Stimulated activated CD8-positive, alpha-beta memory T cell treated with anti-CD3 and anti-CD28 coated beads, Interleukin-4, amount 100 ng/mL, for 4 hours (primary cell): ENCODE measurements at places on chromosomes 3 and 15.

- DNase-seq = no peak
Observed at GRCh38 chr3:54949491-54950044, 21.7 kb upstream of the LRTM1 start.

GRCh38 chr3:12301513-12301912 lies 12.6 kb downstream of the PPARG start:
- no peak for DNase-seq

GRCh38 chr3:195910499-195910845 lies 2.1 kb upstream of the TNK2 start:
- no peak for DNase-seq

DNA sequence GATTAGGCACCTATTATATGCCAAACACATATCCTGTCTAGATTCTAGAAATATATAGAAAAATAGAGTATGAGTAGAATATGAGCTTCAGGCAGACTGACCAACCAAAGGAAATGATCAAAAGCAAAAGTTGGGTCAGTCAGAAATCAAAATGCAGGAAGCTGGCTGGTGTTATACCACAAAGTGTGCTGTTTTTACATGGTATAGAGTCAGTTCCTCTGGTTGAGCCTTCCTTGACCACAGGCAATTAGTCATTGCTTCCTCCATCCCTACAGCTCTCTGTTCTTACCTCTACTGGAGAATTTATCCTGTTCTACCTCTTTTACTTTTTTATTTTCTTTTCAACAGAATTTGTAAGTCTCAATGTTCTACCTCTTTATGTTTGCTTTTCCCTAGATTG lies 149.8 kb downstream of the TMCO5A start:
- no peak for DNase-seq

DNA sequence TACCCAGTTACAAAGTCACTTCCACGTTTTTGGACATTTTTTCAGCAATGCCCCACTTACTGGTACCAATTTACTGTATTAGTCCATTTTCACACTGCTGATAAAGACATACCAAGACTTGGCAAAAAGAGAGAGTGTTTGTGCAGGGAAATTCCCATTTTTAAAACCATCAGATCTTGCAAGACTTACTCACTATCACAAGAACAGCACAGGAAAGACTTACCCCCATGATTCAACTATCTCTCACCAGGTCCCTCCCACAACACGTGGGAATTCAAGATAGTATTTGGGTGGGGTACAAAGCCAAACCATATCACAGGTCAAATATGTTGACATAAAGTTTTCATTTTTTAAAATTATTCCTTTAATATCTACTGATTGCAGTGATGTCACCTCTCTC lies 16.2 kb upstream of the ABI3BP start:
- no peak for DNase-seq

DNA sequence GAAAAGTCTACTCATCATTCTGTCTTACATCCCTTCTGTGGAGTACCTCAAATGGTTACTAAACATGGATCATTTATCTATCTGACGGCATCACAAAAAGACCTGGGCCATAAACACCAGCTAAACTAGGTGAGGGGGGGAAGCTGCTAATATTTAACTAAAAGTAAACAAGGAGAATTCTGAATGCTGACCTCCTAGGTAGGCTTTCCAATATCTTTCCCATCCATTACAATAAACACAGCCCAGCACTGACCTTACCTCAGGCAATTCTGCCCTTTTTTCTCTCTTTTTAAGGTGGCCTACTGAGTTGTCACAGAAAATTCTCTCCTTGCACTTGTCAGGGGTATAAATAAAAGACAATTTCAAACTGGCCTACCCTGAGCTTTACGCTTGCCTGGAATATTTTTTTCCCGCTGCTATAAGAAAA lies 33.1 kb downstream of the USF3 start:
- DNase-seq = no peak

DNA sequence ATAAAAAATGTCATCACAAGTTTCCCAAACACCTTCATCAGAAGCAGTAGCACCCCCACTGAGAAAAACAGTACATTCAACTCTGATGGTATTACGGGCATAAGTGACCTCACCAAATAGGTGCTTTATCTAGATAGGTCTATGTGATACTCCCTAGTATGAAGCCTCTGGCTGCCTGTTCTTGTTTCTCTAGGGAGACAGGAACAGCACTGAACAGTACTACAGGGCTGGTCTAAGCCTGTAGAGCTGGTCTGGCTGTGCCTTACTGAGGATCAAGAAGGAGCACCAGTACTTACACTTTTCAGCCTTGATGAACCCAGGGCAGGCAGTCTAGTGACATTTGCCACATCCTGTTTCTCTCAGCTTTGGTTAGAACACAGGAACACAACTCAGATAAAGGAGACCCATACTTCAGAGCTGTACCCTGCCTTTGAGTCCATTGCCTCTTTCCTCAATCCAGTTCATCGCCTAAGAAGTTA lies 35.9 kb downstream of the OXNAD1 start:
- DNase-seq = no peak

GRCh38 chr3:43207628-43208085 lies 78.7 kb upstream of the SNRK start:
- DNase-seq = no peak

DNA sequence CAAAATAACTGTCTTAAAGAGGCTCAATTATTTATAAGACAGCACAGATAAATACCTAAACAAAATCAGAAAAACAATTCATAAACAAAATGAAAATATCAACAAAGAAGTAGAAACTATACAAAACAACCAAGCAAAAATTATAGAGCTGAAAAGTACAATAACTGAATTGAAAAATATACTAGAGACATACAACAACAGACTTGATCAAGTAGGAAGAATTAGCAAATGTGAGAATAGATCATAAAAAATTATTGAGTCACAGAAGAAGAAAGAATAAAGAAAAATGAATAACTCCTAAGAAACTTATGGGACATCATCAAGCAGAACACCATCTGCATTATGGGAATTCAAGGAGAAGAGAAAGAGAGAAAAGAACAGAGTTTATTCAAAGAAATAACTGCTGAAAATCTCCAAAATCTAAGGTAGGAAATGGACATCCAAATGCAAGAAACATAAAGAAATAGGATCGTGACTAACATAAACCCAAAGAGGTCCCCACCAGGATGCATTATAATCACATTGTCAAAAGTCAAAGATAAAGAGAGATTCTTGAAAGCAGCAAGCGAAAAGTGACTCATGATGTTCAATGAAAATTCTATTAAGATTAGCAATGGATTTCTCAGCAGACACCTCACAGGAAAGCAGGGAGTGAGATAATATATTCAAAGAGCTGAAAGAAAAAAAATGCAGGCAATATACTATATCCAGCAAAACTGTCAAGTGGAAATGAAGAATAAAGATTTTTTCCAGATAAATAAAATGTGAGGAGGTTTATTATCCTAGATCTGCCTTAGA lies 85.9 kb downstream of the DCLK3 start:
- no peak for DNase-seq

DNA sequence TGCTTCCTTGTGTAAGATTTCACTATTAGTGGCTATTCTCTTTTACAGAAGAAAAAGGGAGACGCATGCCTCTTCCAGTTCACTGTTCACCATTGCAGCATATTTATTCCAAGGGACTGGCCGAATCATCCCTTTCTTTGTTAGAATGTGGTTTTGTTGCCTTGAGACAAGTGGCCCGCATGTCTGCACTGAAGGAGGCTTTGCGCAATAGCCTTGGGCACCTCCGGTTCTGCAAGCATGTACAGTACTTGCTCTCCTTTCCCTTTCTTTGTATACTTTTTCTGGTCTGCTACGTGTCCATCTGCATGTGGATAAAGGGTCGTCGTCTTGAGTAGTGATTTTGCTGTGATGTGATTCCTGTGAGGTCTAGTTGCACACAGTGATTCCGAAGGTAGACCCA lies 43.0 kb downstream of the FLNB start:
- no peak for DNase-seq

- no peak for DNase-seq
Observed at GRCh38 chr15:50107591-50108408, 11.2 kb downstream of the ATP8B4 start.

GRCh38 chr3:183446838-183447205 lies 18.4 kb upstream of the MCF2L2 start:
- no peak for DNase-seq

- DNase-seq = no peak
Observed at GRCh38 chr3:108804437-108804836, 18.1 kb upstream of the TRAT1 start.

- no peak for DNase-seq
Observed at GRCh38 chr3:147807776-147808175, 398.6 kb downstream of the ZIC1 start.

- DNase-seq = no peak
Observed at GRCh38 chr3:34382859-34383258, 584.4 kb downstream of the PDCD6IP start.

DNA sequence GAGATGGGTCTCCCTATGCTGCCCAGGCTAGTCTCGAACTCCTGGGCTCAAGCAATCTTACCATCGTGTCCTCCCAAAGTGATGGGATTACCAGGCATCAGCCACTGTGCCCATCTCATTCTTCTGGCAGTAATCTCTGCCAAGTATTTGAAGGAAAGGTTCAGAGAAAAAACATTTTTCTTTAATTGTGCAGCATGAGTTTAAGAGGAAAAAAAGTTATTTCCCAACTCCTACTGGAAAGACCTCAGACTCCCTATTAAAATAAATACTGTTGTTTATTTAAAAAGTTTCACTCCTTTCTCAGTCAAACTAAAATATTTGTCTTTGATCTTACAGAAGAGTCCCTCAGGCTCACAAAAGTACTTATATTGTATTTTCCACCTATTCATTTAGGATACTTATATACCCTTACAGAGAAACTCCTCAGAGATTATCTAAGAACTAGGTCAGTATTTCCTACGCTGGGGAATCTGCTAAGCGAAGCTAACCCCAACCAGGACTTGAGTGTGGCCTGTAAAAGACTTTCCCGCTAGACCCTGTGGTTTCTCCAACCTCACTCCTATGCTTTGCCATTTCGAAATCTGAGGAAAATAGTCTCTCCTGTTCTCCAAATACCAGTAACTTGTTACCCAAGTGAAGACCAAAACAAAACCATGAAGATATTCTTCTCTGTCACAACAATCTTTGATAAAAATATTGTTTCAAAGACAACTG lies 28.7 kb downstream of the WWTR1 start:
- no peak for DNase-seq

DNA sequence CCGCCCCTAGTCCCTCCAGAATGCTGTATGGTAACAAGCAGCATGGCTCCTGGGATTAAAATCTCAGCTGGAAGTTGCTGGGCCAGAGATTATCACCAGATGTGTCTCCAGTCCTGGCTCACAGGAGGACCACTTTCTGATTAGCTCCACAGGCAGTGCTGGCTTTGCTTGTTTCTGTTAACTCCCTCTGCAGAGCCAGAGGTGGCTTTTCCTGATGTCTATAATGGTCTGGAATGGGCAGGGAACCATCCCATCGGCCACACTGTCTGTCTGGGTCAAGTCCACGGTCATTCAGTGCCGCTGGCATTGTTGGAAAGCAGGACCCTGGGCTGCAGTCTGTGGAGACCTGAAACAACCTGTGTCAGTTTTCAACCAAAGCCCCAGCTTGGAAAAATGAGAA lies 119.6 kb upstream of the CTDSPL start:
- DNase-seq = no peak

DNA sequence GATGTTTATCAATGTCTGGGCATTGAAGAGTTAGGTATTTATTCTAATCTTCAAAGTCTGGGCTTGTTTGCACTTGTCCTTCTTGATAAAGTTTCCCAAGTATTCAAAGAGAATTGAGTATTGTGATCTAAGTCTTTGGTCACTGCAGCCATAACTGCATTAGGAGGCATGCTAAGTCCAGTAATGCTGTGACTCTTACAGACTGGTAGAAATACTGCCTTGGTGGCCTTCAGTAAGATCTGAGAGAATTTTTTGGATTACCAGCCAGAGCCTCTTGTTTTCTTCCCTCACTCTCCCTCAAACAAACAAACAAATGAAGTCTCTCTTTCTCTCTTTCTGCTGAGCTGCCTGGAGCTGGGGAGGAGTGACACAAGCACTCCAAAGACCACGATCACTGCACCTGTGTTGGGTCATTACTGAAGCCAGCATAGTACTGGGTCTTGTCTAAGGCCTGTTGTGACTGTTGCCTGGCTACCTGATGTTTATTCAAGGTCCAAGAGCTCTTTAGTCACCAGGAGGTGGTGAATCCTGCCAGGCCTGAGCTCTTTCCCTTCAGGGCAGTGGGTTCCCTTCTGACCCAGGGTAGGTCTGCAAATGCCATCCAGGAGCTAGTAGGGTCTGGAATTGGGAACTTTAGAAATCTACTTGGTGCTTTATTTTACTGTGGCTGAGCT lies 14.8 kb upstream of the RBP2 start:
- no peak for DNase-seq

DNA sequence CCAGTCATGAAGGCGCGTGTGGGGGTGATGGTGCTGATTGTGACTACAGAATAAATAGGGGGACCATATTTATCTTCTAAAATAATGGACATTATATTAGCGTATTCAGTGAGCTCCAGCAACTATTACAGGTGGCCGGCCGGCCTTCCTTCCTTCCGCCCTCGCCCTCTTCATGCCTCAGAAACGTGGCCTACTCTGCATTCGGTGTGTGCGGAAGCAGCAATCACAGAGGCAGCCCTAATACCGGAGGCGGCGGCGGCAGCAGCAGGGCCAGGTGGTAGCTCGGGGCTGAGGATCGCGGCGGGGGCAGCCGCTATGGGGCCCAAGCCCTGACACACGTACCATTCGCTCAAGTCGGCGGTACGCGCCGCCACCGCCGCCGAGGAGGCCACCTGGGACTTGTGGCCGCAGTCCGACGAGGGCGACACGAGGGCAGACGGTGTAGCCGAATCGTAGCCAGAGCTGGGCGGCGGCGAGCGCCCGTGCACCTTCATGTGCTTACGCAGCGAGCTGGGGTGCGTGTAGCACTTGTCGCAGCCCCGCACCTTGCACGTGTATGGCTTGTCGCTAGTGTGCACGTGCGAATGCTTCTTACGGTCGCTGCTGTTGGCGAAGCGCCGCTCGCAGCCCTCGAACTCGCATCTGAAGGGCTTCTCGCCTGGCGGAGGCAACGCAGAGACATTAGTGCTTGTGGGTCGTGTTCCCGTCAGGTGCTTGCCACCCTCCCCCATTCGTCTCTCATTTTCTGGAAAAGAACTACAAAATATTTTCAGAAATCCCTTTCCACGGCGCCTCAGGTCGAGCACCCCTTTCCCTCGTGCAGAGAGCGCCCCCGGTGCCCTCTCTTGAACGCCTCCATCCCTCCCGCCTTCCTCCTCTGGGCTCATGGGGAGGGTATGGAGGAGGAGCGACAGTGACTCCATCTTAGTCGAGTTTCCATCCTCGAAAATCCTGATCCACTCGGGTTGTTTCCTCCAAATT lies 15.5 kb downstream of the ZIC4 start:
- no peak for DNase-seq

- DNase-seq = no peak
Observed at GRCh38 chr15:60093273-60094067, 89.4 kb downstream of the FOXB1 start.

- no peak for DNase-seq
Observed at GRCh38 chr3:112046599-112046998, 12.1 kb downstream of the TMPRSS7 start.

DNA sequence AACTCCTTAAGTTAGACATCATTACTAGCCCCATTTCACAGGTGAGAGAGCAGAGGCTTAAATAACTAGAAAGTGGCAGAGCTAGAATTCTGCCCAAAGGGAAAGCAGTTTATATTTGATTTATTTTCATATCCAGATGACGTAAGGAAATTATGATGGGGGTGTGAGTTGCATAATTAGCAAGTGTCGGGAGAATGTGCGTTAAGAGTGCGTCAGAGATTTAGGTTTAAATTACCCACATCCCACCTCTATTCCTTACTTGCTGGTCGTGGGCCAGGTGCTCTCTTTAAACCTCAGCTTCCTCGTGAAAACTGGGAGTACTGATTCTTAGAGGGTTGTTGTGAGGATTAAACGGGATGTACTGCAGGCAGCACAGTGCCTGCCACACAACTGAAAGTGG lies 32.3 kb downstream of the FSTL1 start:
- DNase-seq = no peak
